Stimulated activated CD8-positive, alpha-beta memory T cell treated with anti-CD3 and anti-CD28 coated beads, Interleukin-4, amount 100 ng/mL, for 1 hour (primary cell): ENCODE measurements at places on chromosomes 6 and 20.

DNA sequence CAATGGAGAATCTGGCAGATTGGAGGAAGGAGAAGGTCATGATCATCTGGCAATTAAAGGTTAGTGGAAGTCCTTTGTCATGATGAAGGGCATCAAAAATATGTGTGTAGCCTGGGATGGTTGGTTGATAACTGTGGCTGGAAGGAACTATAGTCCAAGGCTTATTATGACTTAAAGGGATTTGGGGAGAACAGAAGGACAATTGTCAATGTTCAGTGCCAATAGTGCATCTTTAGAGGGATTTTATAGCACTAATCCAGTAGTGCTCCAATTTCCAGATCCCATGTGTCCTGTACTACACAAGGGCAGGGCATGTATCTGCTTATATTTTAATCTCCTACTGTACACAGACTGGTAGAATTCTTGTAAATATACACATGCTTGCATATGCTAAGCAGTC lies 5.0 kb upstream of the ZBTB24 start:
- no peak for DNase-seq

DNA sequence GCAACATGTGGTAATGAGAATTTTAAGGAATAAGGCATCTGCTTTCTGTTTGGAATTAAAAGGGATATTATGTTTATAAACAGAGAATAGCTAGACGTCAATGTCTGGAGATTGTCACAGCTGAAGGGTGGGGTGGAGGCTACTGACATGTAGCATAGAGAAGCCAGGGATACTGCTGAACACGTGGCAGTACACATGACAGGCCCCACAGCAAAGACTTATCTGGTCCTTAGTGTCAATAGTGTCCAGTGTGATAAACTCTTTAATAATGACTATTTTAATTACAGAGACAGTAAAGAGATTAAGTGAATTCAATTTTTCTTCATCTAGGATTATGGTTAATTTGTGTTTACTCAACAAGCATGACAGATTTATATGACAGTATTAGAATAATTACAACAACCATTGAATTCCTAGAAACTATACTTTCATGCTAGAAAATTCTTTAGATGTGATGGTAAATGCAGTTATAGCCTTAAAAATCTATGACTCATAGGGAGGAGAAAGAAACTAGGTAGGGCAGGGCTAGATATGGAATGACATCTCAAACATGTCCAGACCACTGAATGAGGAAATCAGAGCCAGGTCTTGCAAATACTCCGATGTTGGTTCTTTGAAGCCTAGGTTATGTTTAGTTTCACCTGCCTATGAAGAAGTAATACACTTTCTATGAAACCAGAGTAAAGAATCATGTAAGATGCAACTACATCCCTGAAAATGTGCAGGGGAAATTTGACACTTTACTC lies 399.5 kb downstream of the PHF3 start:
- DNase-seq = no peak

DNA sequence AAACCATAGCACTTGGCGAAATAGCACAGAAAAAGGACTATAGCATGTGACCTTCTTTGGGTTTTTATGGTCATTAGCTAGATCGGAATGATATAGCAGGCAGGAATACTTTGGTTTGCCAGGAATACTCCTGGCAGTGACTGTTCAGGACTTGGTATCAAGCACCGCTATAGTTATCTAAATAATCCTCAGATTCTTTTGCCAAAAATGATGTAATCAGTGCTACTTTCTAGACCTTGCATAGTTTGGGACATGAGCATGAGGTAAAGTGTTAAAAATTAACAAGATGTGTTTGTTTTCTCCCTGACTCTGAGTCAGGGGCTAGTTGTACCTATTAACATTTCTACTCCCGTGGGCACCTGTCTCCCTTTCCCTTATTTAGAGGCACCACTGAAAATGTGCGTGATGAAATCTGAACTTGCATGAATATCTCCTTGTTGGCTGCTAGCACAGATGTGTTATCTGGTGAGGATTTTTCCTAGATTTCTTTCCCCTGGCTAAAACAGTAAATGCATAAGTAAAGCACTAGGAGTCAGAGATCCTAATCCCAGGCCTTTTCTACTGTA lies 511.0 kb downstream of the CDKAL1 start:
- no peak for DNase-seq

DNA sequence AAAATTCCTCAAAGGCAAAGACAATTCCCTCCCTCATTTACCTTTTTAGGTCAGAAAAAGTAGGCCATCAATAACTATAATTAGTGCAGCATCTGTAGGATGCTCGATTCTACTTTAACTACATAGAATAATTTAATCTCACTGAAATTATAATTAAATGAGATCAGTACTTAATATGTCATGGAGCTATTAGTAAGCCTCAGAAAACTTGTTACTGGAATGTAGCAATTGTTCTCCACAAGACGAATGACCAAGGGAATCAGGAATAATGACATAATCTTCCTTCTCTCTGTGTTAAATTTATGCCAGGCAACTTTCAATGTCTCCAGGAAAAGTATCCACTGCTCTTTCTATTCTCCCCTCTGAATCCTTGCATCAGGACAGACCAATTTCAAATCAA lies 34.1 kb downstream of the SESN1 start:
- DNase-seq = no peak

DNA sequence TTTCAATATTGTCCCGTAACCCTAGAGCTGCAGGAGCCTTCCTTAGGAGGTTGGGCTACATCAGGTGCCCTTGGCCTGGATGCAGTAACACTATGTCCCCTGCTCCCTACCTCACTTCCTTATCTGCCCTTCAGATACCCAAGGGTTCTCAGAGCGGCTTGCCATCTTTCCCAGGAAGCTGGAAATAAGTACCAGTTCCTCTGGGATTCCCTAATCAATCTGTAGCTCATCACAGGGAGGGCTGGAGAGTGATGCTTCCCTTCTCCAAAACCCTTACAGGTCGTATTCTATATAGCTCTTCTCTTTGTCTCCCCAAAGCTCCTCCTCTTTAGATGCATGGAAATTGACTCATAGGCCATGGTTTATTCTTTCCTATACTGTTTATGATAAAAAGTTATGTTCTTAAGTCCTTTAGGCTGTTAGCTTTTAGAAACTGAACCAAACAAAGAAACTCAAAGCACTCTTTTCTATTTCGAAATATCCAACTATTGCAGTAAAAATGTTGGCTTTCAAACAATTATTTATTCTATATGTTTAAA lies 4.2 kb downstream of the MYCT1 start:
- DNase-seq = no peak

DNA sequence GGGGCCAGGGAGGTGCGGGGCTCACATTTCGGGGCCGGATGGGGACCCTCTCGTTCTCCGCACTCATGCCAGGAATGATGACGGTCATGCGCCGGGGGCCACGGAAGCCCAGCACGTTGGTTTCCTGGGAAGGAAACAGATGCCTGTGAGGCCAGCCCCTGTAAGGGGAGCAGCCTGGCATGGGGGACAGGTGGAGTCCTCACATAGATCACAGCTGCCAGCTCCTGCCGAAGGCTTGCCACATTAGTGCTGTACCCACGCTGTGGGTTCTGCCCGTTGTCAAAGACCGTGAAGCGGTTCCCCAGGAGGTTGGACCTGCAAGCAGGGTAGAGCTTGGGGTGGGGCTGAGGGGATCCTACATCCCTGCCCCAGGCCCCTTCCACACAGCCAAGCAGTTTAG lies 6.7 kb upstream of the TEAD3 start:
- no peak for DNase-seq

- DNase-seq = no peak
These were observed 803.7 kb downstream of the GRIK2 start for GRCh38 chr6:102197211-102197610.

GRCh38 chr6:8231956-8232355 lies 129.6 kb upstream of the EEF1E1 start:
- no peak for DNase-seq

DNA sequence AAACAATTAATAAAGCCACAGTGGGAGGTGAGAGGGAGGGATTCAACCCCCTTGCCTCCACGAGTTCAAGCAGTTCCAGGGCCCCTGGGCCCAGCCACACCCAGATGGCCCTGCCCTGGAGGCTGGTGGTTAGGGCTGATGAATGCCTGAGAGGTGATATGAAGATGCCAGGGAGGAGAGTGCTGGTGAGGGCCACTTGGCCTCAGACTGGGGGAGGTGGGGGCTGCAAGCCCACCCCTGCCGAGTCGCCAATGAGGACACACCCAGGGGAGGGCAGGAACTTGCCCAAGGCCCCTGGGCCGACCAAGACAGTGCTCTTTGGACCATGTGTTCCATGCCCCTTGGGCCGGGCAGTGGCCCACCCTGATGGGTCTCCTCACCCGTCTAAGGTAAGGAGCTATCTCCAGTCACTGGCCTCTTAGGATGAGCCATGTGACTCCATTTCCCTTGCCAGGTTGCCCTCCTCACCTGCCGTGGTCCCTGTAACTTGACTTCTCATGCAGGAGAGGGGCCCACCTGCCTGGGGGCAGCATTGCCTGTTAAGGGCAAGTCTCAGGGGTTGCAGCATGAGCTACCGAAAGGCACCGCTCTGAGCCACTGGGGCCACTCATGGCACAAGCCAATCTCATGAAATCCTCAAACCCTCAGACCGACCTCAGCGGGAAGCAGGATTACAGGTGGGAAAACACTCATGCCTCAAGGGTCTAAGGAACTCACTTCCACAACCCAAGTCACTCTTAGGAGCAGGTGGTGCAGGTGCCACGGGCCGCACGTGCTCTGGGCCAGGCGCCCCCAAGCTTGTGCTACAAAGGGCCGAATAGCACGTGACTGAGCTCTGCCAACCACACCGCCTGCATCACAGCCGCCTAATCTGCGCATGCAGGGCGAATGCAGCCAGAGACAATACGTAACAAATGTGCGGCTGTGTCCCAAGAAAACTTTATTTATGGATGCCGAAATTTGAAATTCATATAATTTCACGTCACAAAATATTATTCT lies 147.4 kb upstream of the MLN start:
- no peak for DNase-seq

- DNase-seq = no peak
These were observed 2.5 kb upstream of the IGF2R start for GRCh38 chr6:159966339-159966738.

DNA sequence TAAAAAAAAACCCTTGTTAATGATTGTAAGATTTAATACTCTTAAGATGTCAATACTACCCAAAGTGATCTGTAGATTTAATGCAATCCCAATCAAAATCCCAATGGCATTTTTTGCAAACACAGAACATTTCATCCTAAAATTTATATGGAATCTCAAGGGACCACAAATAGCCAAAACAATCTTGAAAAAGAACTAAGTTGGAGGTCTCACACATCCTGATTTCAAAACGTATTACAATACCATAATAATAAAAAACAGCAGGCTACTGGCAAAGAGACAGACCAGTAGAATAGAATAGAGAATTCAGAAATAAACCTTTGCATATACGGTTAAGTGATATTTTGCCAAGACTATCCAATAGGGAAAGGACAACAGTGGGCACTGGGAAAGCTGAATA lies 331.9 kb upstream of the JARID2 start:
- no peak for DNase-seq
